ENCODE measurements at places on chromosomes 3 and 15. TPM values are rescaled to one million over a fixed set of nuclear protein-coding genes. Genes with fewer than 3 reads are reported as not detected.
A peak's percentile ranks its signal among the peaks of the same experiment; 100 is the strongest.

DNA sequence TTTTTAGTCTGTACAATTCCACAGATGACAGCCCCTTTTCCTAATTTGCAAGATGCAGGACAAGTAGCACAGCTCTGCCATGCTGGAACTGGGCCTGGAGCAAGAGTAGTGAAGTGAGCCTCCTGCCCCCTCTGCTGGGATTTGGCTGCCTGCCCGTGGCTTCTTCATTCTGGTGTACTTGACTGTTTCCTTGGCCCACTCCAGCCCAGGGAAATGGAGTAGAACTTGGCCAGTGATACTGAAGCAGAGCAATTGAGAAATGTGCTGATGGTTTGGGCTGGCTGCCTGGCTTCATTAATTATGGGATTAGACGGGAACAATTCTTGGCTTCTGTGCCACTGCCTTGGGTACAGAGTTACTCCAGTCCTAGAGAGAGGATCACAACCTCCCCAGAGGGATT, 2.8 kb downstream of the GPD1L start:
- H3K27ac ChIP-seq = no peak overlapping the region
- peaks cover 7% of the 10 kb centered on the region for H3K36me3 ChIP-seq
- peaks cover 5% of the 10 kb centered on the region for H3K27me3 ChIP-seq
- DNase-seq = no peak
- H3K4me1 ChIP-seq = peaks cover 6% of the 10 kb centered on the region

GRCh38 chr3:60551455-60552209, 699.6 kb downstream of the FHIT start:
- no peak overlapping the region for H3K27ac ChIP-seq
- DNase-seq = no peak
- H3K4me3 ChIP-seq = no peak overlapping the region
- no peaks in the 10 kb centered on the region for H3K27me3 ChIP-seq

DNA sequence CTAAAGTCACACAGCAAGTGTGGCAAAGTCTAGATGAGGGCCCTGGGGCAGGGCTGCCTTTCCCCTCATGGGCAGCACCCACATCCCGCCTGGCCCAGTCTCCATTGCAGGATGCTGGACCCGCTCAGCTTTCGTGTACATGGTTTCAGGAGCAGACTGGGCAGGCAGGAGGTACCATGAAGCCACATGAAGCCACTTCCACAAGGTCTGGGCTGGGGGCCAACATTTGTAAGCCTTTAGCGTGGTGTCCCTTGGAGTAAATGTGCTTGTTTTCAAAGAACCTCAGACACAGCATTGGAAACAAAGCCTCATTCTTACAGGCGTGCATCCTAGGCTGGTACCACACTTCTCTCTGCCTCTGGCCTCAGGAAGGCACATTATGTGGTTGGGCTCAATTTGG, 34.5 kb downstream of the UMPS start:
- peaks cover 4% of the 10 kb centered on the region for H3K4me1 ChIP-seq
- H3K4me3 ChIP-seq = no peak overlapping the region
- no peaks in the 10 kb centered on the region for H3K36me3 ChIP-seq
- DNase-seq = no peak
- H3K27me3 ChIP-seq = peaks cover 3% of the 10 kb centered on the region
- no peak overlapping the region for H3K27ac ChIP-seq

- no peak overlapping the region for H3K27ac ChIP-seq
- H3K4me3 ChIP-seq = no peak overlapping the region
- no peaks in the 10 kb centered on the region for H3K27me3 ChIP-seq
- H3K4me1 ChIP-seq = no peaks in the 10 kb centered on the region
- DNase-seq = no peak
These were observed 189.3 kb downstream of the NFKBIZ start for GRCh38 chr3:102038477-102039142.

DNA sequence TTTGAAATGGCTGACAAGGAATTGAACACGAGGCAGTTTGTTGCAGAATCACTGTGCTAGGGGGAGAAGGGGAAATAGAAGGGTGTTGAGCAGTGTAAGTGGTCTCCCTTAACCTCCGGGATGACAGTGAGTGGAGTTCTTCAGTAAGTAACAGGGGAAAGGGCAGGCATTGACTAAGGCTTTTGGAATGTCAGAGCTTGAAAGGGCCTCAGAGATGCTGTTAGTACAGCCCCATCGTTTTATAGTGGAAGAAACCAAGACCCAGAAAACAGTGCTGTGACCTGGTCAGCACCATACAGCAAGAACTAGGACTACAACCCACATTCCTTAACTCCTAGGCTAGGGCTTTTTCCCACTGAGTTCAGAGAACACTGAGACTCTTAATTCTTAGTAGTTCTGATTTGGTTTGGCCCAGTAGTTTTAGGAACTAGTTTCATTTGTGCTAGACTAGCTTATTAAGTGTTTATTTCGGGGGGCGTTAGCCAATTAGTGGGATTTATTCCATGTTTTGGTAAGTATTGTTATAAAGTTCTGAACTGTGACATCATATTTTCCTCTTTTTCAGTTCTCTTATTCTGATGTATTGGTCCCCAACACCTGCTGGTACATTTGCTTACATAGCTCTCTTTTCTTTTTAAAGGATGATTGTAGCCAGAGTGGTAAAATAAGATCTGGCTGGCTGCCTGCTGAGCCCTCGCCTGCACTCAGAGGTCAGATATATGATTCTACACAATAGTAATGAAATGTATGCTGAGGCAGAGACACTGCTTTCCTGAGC, 34.2 kb downstream of the RAB11A start:
- H3K27ac ChIP-seq = no peak overlapping the region
- H3K4me1 ChIP-seq = no peaks in the 10 kb centered on the region
- no peak overlapping the region for H3K4me3 ChIP-seq
- no peaks in the 10 kb centered on the region for H3K36me3 ChIP-seq

- no peaks in the 10 kb centered on the region for H3K4me1 ChIP-seq
- DNase-seq = no peak
- H3K36me3 ChIP-seq = no peaks in the 10 kb centered on the region
- H3K27ac ChIP-seq = no peak overlapping the region
- no peak overlapping the region for H3K4me3 ChIP-seq
- H3K27me3 ChIP-seq = no peaks in the 10 kb centered on the region
These were observed 110.9 kb upstream of the LYSMD4 start for GRCh38 chr15:99844150-99844549.

GRCh38 chr15:63984331-63984730, 62.0 kb downstream of the DAPK2 start:
- no peak overlapping the region for H3K4me3 ChIP-seq
- H3K36me3 ChIP-seq = no peaks in the 10 kb centered on the region
- no peak overlapping the region for H3K27ac ChIP-seq
- no peak for DNase-seq
- H3K4me1 ChIP-seq = peaks cover 27% of the 10 kb centered on the region

- H3K27ac ChIP-seq = no peak overlapping the region
- H3K4me1 ChIP-seq = peaks cover 6% of the 10 kb centered on the region
- DNase-seq = no peak
- H3K27me3 ChIP-seq = no peaks in the 10 kb centered on the region
- H3K36me3 ChIP-seq = no peaks in the 10 kb centered on the region
- H3K4me3 ChIP-seq = no peak overlapping the region
These were observed 26.8 kb upstream of the THBS1 start for GRCh38 chr15:39553947-39554693.

GRCh38 chr3:16906682-16907081, 21.9 kb downstream of the PLCL2 start:
- H3K27ac ChIP-seq = no peak overlapping the region
- H3K27me3 ChIP-seq = peaks cover 2% of the 10 kb centered on the region
- peaks cover 52% of the 10 kb centered on the region for H3K4me1 ChIP-seq
- H3K4me3 ChIP-seq = no peak overlapping the region
- no peaks in the 10 kb centered on the region for H3K36me3 ChIP-seq

GRCh38 chr3:59189526-59189925, 139.7 kb upstream of the CFAP20DC start:
- H3K4me3 ChIP-seq = no peak overlapping the region
- no peak overlapping the region for H3K27ac ChIP-seq
- H3K27me3 ChIP-seq = peaks cover 2% of the 10 kb centered on the region
- H3K4me1 ChIP-seq = no peaks in the 10 kb centered on the region
- DNase-seq = no peak

- DNase-seq = no peak
- no peak overlapping the region for H3K4me3 ChIP-seq
- H3K4me1 ChIP-seq = no peaks in the 10 kb centered on the region
These were observed 51.0 kb downstream of the CACNA2D3 start for GRCh38 chr3:54173371-54173770.

DNA sequence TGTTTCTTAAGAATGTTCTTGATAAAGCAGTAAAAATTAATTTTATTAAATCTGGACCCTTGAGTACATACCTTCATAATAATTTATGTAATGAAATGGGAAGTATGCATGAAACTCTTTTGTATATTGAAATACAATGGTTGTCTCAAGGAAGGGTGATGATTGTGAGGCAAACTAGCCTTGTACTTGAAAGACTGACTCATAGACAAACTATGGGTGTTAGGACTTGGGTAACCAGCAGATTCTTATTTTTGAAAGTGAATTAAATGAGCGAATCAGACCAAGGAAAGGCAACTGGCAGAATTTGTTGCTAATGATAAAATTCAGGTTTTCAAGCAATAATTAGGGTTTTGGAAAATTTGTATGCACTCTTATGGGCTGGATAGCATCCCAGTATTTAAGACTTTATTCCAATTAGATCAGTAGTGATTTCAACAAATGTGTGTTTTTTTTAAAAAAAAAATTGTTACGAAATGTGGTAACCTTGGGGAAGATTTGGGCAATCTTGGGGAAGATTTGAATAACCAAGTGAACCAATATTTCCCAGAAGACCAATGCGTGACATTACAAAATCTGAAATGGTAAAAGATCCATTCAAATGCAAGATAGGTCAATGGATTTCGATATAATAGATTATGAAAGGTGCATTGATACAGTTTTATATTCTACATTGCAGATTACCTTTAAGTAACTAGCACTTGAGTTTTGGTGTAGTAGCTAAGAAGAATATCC, 42.0 kb downstream of the ATP2C1 start:
- no peaks in the 10 kb centered on the region for H3K4me1 ChIP-seq
- no peak overlapping the region for H3K27ac ChIP-seq
- no peak overlapping the region for H3K4me3 ChIP-seq
- no peaks in the 10 kb centered on the region for H3K36me3 ChIP-seq

GRCh38 chr3:188523291-188523690, 369.3 kb downstream of the LPP start:
- no peak overlapping the region for H3K4me3 ChIP-seq
- DNase-seq = no peak
- no peak overlapping the region for H3K27ac ChIP-seq
- H3K27me3 ChIP-seq = no peaks in the 10 kb centered on the region

- H3K27me3 ChIP-seq = peaks cover 3% of the 10 kb centered on the region
- no peak overlapping the region for H3K4me3 ChIP-seq
- no peaks in the 10 kb centered on the region for H3K4me1 ChIP-seq
- no peak for DNase-seq
These were observed 37.1 kb upstream of the ATP1B3 start for GRCh38 chr3:141839389-141839788.

- no peak for DNase-seq
- H3K36me3 ChIP-seq = no peaks in the 10 kb centered on the region
- H3K27me3 ChIP-seq = no peaks in the 10 kb centered on the region
- H3K4me1 ChIP-seq = peaks cover 3% of the 10 kb centered on the region
These were observed 39.5 kb downstream of the ZNF280D start for GRCh38 chr15:56693761-56694160.

GRCh38 chr3:123749711-123750110, 134.4 kb downstream of the MYLK start:
- no peak overlapping the region for H3K4me3 ChIP-seq
- no peak overlapping the region for H3K27ac ChIP-seq

- no peaks in the 10 kb centered on the region for H3K36me3 ChIP-seq
- H3K27ac ChIP-seq = no peak overlapping the region
- no peak for DNase-seq
These were observed 31.1 kb downstream of the TMEM212 start for GRCh38 chr3:171874251-171874681.

DNA sequence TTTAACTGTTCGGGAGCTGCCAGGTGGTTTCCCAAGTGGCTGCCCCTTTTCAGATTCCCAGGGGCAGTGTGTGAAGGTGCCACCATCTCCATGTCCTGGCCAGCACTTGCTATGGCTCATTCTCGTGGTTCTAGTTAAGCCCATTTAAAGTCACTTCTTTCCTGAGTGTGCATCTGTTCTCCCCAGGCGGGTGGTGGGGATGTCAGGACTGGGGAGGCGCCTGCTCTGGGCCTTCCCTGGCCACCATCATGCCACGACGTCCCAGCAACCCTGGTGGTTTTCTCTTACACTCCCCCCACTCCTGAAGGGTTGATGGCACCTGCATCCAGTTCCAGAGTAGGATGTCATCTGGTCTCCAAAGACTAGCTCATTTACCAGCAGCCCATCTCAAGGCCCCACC, 56.8 kb upstream of the TAMM41 start:
- no peak for DNase-seq
- peaks cover 2% of the 10 kb centered on the region for H3K27me3 ChIP-seq
- no peaks in the 10 kb centered on the region for H3K4me1 ChIP-seq
- no peaks in the 10 kb centered on the region for H3K36me3 ChIP-seq
- no peak overlapping the region for H3K27ac ChIP-seq

- no peaks in the 10 kb centered on the region for H3K36me3 ChIP-seq
- H3K27me3 ChIP-seq = no peaks in the 10 kb centered on the region
- no peak overlapping the region for H3K4me3 ChIP-seq
- H3K4me1 ChIP-seq = peaks cover 1% of the 10 kb centered on the region
- no peak for DNase-seq
These were observed 200.7 kb upstream of the TTC14 start for GRCh38 chr3:180401226-180401625.

DNA sequence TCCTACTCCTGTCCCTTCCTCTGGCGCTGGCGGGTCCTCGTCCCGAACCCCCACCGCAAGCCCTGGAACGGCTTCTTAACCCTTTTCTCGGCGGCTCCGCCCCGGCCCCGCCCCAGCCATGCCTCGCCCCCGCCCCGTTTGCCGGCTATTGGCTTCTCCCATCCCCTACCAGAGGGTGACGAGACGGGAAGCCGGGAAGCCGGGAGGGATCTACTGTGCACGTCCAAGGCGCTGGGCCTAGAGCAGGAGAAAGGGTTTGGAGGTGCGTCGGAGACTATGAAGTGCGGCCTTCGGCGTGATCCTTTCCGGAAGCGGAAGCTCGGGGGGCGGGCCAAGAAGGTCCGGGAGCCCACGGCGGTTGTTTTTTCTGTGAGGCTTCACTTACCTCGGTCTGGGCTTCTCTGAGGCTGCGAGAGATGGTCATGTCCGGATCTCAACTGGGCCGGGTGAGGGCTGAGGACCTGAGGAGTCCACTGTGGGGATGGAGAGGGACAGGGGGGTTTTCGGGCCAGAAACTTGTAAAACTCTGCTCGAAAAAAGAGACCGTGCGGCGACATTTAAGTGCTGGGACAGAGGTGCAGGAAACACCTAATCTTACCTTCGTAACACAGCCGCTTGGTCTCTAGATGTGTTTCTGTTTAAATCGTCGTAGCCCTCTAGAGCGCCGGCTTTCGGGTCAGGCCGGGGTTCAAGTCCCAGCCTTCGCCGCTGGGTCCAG, 21.4 kb downstream of the ROPN1B start:
- peak; percentile 82 for DNase-seq
- peaks cover 4% of the 10 kb centered on the region for H3K36me3 ChIP-seq
- peak overlapping the region; percentile 87 for H3K27ac ChIP-seq

PLA2G4D gene
- not detected for total RNA-seq

SLC28A1 gene
- 0.25 TPM for total RNA-seq

P2RY1 gene
- 0.51 TPM for total RNA-seq

FILIP1L gene
- total RNA-seq = 4.3 TPM

HYAL1 gene
- total RNA-seq = 0.96 TPM

FAM240A gene
- not detected for total RNA-seq

MAGEL2 gene
- 27.1 TPM for total RNA-seq

PRSS50 gene
- total RNA-seq = not detected
